ENCODE measurements at places on chromosomes 1 and 21. TPM values are rescaled to one million over a fixed set of nuclear protein-coding genes. Genes with fewer than 3 reads are reported as not detected.

Gene ATP5PF
- 132 TPM for total RNA-seq

Gene HPCA
- total RNA-seq: not detected

Gene TRIM45
- total RNA-seq: 3.3 TPM

Gene B3GALT2
- total RNA-seq: not detected

Gene PER3
- total RNA-seq: 3.6 TPM

Gene CD101
- 0.97 TPM for total RNA-seq

Gene CAPN8
- not detected for total RNA-seq

Gene LCE1F
- total RNA-seq: not detected

Gene RGL1
- total RNA-seq: 35.3 TPM

Gene NEXN
- total RNA-seq: 14.2 TPM

Gene MXRA8
- 0.82 TPM for total RNA-seq

Gene AVPR1B
- not detected for total RNA-seq

Gene DPYD
- total RNA-seq: 17.9 TPM

Gene SOD1
- total RNA-seq: 190 TPM

Gene DDAH1
- 72.0 TPM for total RNA-seq

Gene ENTREP3
- total RNA-seq: 62.7 TPM

Gene FAM229A
- total RNA-seq: 11.6 TPM

Gene HAPLN2
- not detected for total RNA-seq
